Activated CD4-positive, alpha-beta T cell treated with anti-CD3 and anti-CD28 coated beads, Interleukin-2, amount 50 U/mL, for 48 hours (primary cell): ENCODE measurements at places on chromosomes 6 and 20.
A peak's percentile ranks its signal among the peaks of the same experiment; 100 is the strongest.

- no peak for DNase-seq
These were observed 25.8 kb downstream of the TBPL1 start for GRCh38 chr6:133978896-133979240.

DNA sequence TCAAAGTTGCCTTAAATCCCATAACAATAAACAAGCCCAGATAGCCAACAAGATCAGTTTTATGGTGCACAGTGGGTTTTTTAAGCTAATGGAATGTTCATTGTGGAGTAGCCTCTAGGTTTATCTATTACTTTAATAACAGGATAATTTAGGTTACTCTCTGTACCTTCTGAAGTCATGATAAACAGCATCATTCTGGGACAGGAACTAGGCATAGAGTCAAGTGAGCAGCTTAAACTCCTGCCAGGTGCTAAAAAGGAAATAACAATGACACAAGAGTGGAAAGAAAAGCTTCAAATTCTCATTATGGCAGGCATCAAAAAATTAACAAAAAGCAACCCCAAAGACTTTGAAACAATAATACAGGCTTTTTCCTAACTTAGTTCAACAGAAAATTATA, 228.8 kb downstream of the HACE1 start:
- DNase-seq = no peak

GRCh38 chr6:10598084-10598960, 77.2 kb downstream of the GCNT2 start:
- DNase-seq = no peak

- no peak for DNase-seq
These were observed 398.0 kb downstream of the EPHA7 start for GRCh38 chr6:93021235-93021915.

- peak; percentile 29 for DNase-seq
These were observed 548 bp downstream of the AGPAT4 start for GRCh38 chr6:161273274-161273751.

GRCh38 chr6:113909224-113909856, 52.2 kb downstream of the MARCKS start:
- DNase-seq = no peak

DNA sequence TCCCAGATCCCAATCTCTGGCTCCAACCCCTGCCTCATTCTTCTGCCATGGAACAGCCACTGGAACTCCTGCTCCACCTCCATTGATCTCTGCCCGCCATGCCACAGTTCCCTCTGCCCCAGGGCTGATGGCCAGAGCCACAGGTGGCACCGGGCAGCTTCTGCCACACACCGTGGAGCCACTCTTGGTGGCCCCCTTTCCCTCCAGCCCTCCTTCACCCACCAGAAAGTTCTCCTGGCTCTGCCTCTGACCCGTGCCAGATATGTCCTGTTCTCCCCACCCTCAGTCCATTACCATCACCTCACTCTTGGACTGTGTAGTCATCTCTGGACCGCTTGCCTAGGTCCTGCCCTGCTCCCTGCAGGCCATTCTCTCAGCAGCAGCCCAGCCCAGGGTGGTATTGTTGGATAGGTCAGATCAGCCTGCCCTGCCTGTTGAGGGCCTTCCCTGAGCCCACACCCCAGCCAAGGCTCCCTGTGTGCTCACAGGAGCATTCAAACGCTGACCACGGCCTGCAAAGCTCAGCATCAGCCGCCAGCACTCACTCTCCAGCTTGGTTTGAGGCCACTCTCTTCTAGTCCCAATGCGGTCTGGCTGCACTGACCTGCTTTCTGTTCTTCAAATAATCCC, 16.8 kb upstream of the SYNDIG1 start:
- no peak for DNase-seq

DNA sequence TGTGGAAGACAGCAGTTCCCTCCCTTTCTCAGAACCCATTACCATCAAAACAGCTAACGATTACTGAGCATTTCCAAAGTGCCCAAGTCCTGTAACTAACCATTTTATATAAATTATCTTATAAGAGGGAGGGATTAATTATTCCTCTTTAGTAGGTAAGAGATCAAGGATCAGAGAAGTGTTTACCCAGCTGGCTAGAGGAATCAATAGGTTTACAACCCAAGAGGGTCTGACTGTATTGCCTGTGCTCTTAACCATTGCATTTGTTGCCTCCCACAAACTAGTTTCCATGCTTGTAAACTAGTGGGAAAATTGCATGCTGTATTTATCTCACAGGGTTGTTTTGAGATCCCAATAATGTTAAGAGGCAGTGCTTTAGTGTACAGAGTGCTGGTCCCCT, 3.7 kb upstream of the DBNDD2 start:
- DNase-seq = no peak

DNA sequence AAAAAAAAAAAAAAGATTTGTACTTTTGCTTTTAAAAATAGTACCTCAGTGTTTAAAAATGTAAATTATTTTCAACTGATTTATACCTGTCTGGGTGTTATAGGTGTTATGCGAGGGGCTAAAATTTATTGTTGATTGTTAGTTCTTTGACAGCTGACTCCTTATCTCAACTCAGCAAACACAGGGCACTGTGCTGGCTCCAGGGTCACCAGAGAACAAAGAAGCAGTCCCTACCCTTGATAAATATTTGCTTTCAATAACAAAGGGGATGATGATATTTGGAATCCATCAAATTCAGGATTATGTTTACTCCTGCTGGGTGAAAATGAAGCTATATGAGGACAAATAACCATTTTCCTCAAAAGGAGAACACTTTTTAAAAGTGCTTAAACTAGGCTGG, 34.2 kb upstream of the KAT14 start:
- no peak for DNase-seq

DNA sequence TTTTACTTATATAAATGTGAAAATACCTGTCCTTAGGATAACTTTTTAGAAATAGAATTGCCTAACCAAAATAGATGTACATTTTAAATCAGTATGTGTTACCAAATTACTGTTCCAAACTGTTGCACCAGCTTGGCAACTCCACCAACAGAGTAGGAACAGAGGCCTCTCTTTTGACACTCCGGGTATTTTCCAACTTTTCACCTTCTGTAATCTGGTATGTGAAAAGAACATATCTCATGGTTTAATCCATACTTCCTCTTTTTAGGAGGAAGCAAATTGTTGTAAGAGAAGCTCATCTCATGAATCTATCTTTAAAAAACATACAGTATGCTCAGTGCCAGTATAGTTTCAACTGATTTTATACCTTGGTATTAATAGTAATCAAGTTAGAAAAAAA, 24.9 kb downstream of the RNF144B start:
- DNase-seq = no peak

DNA sequence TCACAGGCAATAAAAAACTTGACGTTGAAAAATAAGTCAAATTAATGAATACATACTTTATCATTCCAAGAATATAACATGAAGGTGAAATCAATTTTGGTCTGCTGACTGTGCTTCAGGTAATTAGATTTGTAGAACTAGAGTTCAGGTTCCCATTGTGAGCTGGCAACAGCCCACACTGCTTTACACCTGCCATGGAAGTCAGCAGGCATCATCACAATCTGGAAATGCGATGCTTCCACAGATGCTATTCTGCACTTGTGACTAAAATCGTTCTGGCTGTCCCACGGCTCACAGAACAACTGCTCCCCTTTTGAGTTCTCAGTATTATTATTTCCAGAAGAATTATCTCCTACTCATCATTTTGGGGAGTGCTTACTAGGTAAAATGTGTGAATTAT, 62.6 kb upstream of the THEMIS start:
- DNase-seq = no peak

DNA sequence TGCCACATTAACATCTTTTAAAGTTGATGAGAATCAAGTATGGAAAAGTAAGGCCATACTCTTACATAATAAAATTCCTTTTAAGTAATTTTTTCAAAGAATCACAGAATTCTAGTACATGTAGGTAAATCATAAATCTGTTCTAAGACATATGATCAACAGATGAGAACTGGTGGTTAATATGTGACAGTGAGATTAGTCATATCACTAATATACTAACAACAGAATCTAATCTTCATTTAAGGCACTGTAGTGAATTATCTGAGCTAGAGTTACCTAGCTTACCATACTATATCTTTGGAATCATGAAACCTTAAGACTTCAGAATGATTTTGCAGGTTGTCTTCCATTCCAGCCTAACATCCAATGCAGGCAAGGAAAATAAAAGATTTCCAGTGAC, 11.6 kb downstream of the PLN start:
- no peak for DNase-seq

DNA sequence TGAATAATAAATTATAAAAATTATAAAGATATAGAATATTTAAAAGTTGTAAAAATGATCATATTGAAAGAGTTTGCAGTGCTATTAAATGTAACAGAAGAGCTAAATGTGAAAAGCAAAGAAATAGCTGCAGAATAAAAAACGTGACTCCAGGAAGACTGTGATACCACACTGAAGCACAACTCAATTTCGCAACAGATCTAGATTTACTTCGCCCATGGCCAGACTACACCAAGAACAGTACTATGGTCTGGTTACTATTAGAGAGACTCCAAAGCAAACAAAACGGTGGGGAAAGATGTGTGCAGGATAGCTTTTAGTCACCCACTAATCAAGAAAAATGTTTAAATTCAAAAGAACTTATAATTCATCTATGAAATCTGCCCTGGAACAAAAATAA, 1.9 kb downstream of the CHD6 start:
- no peak for DNase-seq

GRCh38 chr6:3005077-3005476, 5.4 kb downstream of the NQO2 start:
- no peak for DNase-seq

GRCh38 chr6:21459641-21460040, 133.9 kb upstream of the SOX4 start:
- no peak for DNase-seq

DNA sequence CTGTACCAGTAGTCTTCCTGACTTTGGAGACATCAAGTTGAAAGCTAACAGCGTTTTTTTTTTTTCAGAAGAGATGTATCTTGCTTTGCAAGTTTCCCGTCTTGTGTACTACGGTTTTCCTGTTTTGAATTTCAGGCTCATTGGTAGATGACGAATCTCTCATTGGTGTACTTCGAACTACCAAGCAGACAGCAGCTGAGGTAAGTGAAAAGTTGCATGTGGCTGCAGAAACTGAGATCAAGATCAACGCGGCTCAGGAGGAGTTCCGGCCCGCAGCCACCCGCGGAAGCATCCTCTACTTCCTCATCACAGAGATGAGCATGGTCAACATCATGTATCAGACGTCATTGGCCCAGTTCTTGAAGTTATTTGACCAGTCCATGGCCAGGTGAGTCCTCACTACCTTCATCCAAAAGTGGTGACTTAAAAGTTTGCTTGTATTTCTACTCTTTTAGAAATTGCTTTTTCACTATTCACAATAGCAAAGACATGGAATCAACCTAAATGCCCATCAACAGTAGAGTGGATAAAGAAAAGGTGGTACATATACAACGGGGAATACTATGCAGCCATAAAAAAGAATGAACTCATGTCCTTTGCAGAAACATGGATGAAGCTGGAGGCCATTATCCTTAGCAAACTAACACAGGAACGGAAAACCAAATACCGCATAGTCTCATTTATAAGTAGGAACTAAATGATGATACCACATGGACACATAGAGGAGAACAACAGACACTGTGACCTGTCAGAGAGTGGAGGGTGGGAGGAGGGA, 110.6 kb upstream of the GLP1R start:
- no peak for DNase-seq

GRCh38 chr6:24738741-24739140, 19.8 kb upstream of the C6orf62 start:
- no peak for DNase-seq

DNA sequence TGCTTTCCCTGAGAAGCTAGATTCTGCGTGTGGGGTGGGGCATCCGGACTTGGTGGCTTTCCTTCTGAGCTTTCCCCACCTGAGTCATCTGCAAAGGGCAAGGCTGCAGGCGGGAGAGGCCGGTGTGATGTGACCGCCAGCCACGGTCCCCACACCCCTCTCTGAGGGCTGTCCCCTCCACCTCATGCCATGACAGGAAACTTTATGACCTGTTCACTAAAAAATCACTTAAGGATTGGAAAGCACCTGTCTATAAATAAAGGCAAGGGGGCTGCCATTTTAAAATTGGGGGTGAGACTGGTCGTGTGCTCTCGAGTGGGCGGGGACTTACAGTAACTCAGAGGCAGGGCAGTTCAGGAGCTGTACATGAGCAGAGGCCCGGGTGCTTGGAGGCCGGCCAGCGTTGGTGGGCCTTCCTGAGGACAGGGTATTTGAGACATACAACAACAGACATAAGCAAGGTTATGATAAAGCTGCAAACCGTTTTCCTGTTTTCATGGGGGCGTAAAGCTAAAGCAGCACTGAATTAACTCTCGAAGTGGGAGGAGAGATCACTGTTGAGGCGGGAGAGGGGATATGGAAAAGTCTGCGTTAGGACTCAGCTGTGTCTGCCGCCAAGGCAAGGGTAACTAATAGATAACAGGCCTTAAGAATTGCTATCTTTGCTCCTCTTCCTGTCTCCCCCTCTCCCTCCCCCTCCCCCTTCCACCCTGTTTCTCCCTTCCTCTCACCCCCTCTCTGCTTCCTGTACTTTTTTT, 16.1 kb upstream of the SERPINB1 start:
- peak; percentile 90 for DNase-seq

DNA sequence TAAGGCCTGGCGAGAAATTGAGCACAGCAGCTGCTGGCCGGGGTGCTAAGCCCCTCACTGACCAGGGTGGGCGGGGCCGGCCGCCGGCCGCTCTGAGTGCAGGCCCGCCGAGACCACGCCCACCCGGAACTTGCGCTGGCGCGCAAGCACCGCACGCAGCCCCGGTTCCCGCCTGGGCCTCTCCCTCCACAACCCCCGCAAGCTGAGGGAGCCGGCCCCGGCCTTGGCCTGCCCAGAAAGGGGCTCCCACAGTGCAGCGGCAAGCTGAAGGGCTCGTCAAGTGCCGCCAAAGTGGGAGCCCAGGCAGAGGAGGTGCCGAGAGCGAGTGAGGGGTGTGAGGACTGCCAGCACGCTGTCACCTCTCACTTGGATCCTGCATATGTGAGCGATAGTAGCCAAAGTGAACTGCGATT, 251.2 kb downstream of the GJA1 start:
- DNase-seq = no peak

GRCh38 chr20:46349035-46349741, 40.9 kb upstream of the CDH22 start:
- DNase-seq = peak; percentile 50

GRCh38 chr6:3841711-3842565, 7.2 kb upstream of the FAM50B start:
- no peak for DNase-seq

- DNase-seq = no peak
These were observed 46.4 kb upstream of the DDR1 start for GRCh38 chr6:30837870-30838269.
